T-cell (primary cell): ENCODE measurements at places on chromosomes 7 and 10. TPM values are rescaled to one million over a fixed set of nuclear protein-coding genes. Genes with fewer than 3 reads are reported as not detected.
A peak's percentile ranks its signal among the peaks of the same experiment; 100 is the strongest.

- DNase-seq = peak; percentile 84
These were observed 227.2 kb upstream of the KLF14 start for GRCh38 chr7:130961128-130961601.

DNA sequence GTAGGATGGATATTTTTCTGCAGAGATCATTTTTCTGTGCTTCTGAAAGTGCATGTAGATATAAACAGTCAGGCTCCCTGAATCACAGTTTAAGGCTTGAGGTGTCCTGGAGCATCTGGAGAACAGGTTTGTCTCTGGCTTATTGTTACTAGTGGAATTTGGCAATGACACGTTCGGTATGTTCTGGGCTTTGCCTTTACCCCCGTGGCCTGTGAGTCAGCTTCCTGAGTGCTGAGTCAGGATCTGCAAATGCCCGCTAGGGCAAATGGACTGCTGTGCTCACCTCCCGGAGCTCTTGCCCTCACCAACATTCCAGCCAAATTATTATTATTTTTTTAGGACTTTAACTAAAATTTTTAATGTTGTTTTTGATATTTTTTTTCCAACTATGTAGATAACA, 192.5 kb upstream of the PRSS1 start:
- DNase-seq = no peak

DNA sequence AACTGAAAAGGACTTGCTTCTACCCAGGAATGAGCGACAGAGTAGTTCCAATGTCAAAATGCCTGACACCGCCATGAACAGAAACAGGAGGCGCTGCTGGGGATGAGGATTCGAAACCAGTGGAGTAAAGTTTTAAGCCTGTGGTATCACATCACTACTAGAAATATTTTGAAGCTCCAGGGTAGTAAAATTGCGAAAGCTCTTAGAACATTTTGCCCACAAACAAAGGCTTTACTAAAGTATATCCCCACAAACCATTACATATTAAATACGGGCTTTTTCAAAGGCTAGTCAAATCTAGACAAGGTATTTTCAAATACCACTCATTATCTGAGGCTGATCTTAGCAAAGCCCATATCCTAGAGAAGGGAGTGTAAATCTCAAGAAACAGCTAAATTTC, 2.4 kb downstream of the PRDX3 start:
- DNase-seq = no peak

- no peak for DNase-seq
These were observed 84.1 kb downstream of the SNX10 start for GRCh38 chr7:26375726-26376174.

DNA sequence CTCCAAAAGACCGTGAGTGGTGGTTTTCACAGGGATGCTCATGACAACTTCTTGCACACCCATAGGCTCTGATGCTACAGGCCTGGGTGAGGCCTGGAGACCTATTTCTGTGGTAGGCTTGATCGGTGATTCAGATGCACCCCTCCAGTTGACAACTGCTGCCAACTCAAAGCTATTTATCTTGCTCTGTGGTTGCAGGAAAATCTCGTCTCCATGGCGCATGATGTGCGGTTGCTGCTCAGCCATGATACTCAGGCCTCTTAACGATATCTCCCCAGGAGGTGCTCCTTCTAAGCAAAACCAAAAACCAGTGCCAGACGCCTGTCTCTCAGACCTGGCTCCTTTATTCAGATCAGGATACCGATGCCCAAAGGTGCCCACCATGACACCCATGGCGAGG, 31.4 kb downstream of the C10orf90 start:
- no peak for DNase-seq

DNA sequence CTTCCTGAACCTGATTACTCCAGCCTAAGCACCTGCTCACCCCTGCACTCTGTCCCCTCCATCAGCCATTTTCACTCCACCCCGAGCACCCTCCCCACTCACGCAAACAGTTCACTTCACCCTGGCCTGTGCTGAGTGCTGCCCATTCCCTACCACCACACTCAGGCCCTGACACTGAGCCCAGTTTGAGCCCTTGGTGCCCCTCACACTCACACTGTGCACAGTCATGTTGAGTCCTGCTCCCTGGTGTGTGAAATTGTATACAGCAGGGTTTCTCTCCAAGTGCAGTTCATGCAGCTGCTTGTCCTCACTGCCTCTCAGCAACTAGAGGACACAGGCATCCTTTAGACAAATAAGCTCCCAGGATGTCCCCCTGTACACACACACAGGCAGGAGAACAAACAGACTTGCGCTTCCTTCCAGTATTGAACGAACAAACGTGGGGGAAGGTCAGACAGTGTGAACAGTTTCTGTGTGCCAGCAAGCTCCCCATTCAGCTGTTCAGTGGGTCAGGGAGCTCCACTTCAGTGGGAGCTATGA, 6.8 kb downstream of the MYO1G start:
- DNase-seq = no peak

GRCh38 chr7:111145472-111145871, 54.5 kb downstream of the LRRN3 start:
- DNase-seq = no peak

DNA sequence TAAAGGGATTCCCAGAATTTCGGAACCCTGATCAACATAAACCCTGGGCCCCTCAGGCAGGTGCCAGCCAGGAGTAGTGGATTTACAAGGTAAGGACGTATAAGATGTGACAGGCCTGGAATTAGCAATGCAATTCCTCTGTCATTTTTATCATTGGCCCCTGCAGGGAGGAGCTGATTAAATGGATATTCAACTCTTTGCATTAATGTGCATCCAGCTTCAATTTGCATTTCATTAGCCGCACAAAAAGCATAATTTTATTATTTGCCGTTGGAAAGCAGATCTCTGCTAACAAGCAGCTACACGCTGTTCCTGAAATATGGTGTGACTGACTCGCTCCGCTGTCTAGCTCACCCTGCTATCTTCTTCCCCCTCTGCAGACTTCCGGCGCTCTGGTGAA, 195.8 kb downstream of the RPS24 start:
- DNase-seq = no peak

DNA sequence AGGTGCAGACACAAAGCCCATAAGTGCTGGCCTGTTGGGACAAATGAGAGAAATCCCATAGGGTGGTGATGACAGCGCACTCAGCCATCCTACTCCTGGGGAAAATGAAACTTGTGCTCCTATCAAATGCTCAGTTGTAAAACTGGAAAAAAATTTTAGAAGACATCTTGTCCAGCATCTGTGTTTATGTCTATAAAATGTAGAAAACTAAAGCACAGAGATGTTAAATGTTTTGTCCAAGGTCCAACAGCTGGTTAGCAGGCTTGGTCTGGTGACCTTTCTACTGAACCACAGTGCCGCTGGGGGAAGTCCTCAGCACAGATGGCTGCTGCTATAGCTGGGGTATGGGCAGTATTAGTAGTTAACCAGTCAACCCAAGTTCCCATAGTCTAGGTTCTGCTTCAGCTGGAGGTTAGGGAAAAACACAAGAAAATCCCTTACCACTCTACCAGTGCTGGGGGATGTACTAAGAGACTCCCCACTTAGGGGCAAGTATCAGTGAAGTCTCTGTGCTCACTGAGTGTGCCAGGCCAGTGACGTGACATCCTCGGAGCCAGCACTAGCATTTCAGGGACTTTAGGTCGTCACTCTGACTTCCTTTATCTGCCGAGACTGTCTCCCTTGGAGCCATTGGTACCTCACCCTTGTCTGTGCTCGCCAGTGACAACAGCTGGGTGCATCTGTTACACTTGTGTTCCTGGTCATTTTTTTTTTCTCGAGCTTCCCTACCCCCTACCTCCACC, 1.9 kb downstream of the TSPAN33 start:
- DNase-seq = no peak

- no peak for DNase-seq
These were observed 404.2 kb downstream of the THSD7A start for GRCh38 chr7:11427686-11428273.

DNA sequence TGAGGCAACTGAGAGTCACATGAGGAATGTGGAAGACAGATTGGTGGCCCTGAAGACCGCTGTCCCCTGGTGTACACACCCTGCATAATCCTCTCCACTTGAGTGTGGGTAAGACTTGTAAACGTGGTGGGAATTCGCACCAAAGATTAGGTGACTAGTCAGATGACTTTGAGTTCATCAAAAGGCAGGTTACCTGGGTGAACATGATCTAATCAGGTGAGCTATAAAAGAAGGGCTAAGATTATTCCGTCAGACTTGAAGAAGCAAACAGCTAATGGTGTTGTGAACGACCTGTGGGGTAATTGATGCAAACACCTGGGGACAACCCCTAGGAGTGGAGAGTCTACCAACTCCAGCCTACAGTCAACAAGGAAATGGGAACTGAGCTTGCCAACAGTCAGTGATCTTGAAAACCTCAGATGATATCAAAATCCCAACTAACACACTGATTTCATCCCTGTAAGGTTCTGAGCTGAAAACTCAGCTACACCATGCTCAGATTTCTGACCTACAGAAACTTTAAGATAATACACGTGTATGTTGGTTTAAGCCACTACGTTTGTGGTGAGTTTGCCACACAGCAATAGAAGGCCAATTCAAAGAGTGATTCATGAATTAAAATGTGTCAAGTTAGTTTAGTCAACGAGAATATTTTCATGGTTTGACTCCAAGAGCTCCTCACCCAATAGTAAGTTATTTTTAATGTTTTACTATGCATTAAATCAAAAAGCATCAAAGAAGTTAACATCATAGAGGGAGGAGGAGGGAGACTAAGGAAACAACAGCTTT, 16.7 kb downstream of the PRTFDC1 start:
- no peak for DNase-seq

- no peak for DNase-seq
These were observed 42.7 kb downstream of the PRR15 start for GRCh38 chr7:29606287-29606721.

GRCh38 chr10:99435986-99436638, 5.7 kb upstream of the GOT1 start:
- no peak for DNase-seq

DNA sequence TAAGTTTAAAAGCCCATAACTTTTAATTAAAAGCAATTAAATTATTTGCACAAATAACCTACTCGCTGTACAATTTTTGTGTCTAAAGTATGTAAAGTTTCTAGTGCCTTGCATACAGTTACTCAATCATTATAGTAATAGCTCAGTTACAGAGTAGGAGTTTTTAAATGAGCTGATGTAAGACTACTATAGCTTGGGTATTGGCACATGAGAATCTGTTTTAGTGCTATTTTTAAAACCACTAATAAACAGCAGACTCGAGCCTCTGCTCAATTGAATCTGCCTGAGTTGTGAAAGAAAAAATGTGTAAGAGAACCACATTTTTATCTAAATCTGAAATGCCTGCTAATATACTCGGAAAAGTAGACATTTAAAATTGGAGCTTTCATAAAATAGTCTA, 31.1 kb downstream of the CTNNA3 start:
- DNase-seq = no peak

ACTA2 gene
- 4.0 TPM for total RNA-seq

MDH2 gene
- total RNA-seq = 93.6 TPM

HYAL4 gene
- not detected for total RNA-seq

CFAP46 gene
- not detected for total RNA-seq

GOT1 gene
- 4.5 TPM for total RNA-seq
